ENCODE measurements at places on chromosomes 11 and 22.

GRCh38 chr22:43099095-43099494, 9.9 kb upstream of the TTLL1 start:
- DNase-seq: no peak

- DNase-seq: no peak
Measured at GRCh38 chr11:32414925-32415324, 20.4 kb downstream of the WT1 start.

- no peak for DNase-seq
Measured at GRCh38 chr11:41177791-41178190, 281.7 kb downstream of the LRRC4C start.

DNA sequence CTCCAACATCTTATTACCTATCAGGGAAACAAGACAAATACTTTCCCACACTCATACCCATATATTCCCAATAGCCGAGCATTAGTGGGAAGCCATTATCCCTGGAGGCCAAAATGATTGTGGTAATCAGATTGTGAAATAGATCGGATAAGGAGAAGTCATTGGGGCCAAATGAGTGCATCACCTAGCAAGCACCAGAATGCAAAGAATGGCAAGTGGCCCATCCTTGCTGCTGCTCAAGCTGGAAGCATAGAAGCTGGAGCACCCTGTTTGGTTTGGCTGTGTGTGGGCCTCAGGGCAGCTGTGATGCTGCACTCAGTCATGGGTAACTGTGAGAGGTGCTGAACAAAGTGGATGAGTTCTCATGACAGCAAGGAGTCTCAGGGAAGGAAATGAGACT, 18.7 kb upstream of the DBX1 start:
- DNase-seq: no peak

DNA sequence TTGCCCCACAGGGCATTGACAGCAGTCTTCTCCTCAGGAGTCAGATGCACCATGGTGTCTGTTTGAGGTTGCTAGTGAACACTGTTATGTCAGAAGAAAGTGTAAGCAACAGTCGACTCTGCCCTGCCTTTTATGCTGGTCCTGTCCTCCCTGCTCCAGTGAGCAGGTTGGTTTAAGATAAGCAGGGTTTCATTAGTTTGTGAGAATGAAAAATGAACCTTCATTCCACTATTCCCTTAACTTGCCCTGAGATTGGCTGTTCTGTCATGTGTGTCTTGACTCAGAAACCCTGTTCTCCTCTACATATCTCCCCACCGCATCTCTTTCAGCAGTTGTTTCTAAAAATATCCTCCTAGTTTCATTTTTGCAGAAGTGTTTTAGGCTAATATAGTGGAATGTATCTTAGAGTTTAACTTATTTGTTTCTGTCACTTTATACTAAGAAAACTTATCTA, at the start of gene HBD:
TSS of gene HBD (minus strand) at position 103 of the 454 bp plus-strand sequence. CDS start at position 53, 50 bp downstream.
- no peak for DNase-seq

- DNase-seq: no peak
Measured at GRCh38 chr11:130470832-130471706, 22.6 kb downstream of the ADAMTS15 start.

- DNase-seq: no peak
Measured at GRCh38 chr11:121105063-121105480, 4.0 kb downstream of the TECTA start.

DNA sequence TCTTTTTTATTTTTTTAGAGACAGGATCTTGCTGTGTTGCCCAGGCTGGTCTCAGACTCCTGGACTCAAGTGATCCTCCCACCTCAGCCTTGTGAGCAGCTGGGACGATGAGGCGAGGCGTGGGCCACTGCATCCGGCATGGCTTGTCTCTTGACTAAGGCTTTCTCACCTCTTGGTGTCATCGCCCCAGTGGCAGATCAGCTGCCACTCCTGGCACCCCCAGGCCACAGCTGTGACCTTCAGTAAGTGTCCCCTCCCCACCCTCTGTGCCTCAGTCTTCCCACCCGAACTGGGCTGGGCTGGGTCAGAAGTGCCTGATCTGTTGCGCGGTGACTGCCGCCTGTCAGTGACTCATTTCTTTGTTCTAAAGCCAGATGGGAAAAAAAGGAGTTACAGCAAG, 3.6 kb downstream of the SYNGR1 start:
- DNase-seq: no peak

GRCh38 chr22:41781507-41781906, 19.0 kb upstream of the CCDC134 start:
- DNase-seq: no peak

DNA sequence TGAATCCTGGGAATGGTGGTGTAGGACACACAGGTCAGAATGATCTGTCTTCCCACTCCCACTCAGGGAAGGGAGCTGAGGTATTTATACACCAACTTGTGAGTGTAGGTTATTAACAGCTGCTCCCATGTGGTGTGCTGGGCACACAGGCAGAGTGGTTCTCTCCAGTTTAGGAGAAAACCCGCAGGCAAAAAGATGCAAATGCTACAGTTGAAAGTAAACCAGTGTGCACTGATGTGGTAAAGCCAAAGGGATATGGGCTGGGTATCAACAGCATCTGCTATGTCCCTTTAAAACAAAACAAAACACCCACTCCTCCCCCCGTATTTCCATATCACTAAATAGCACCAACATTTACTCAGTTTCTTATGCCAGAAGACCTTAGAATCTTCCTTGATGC, 75.4 kb upstream of the SYT13 start:
- DNase-seq: no peak

- DNase-seq: no peak
Measured at GRCh38 chr22:38214302-38215056, 12.7 kb downstream of the MAFF start.

- peak; percentile 53 for DNase-seq
Measured at GRCh38 chr11:36564376-36565030, 3.3 kb upstream of the RAG1 start.

- no peak for DNase-seq
Measured at GRCh38 chr11:117823294-117823945, 1.1 kb downstream of the FXYD2 start.

GRCh38 chr11:44765026-44765595, 38.3 kb downstream of the TSPAN18 start:
- no peak for DNase-seq

- no peak for DNase-seq
Measured at GRCh38 chr11:94636388-94636949, 69.3 kb downstream of the PIWIL4 start.

DNA sequence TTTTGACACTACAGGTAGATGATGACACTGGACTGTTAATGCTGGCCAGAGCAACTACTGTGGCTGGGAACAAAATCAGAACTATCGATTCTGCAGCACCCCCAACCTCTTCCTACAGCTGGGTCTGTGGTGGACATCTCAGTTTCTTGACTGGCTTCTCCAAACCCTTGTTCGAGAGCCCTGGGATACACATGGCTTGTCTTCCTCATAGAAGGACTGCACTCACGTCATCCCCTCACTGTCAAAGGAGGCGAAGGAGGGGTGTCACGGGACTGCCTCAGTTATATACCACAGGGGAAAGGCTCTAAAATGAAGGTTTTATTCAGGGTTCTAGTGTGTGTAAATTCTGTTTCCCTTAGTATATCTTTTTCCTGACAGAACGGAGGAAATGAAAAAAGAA, 44.9 kb downstream of the PITPNB start:
- no peak for DNase-seq

- DNase-seq: no peak
Measured at GRCh38 chr11:47860536-47860935, 12.4 kb upstream of the NUP160 start.

- no peak for DNase-seq
Measured at GRCh38 chr11:44017443-44018126, 30.2 kb upstream of the ACCSL start.

- no peak for DNase-seq
Measured at GRCh38 chr22:35582218-35582860, 34.8 kb downstream of the MB start.

GRCh38 chr11:19519912-19520641, 192.6 kb upstream of the NAV2 start:
- DNase-seq: no peak

- DNase-seq: peak; percentile 13
Measured at GRCh38 chr11:94741022-94741679, 27.0 kb upstream of the AMOTL1 start.

- DNase-seq: no peak
Measured at GRCh38 chr11:70566768-70567530, 168.6 kb downstream of the CTTN start.
